Thoracic aorta endothelial cell (primary cell): ENCODE measurements at places on chromosomes 6 and 20. TPM values are rescaled to one million over a fixed set of nuclear protein-coding genes. Genes with fewer than 3 reads are reported as not detected.

Gene MYH7B
- under 0.01 TPM in 1 of 2 replicates, not detected in the other for total RNA-seq

Gene RIOK1
- total RNA-seq = 23.2 and 32.0 TPM in 2 replicates

Gene TPX2
- 120 and 177 TPM in 2 replicates for total RNA-seq

Gene THEMIS
- not detected in 2 replicates for total RNA-seq

Gene ATP6V1G2
- 0.50 and 0.53 TPM in 2 replicates for total RNA-seq

Gene MYL9
- 2.0 and 5.7 TPM in 2 replicates for total RNA-seq

Gene SRMS
- not detected in 2 replicates for total RNA-seq

Gene BMP5
- total RNA-seq = 1.7 TPM in 1 of 2 replicates, not detected in the other

Gene MEI4
- not detected in 2 replicates for total RNA-seq

Gene KCNQ5
- 0.13 TPM in 1 of 2 replicates, not detected in the other for total RNA-seq

Gene SPINT3
- not detected in 2 replicates for total RNA-seq

Gene WFDC12
- total RNA-seq = not detected in 2 replicates

Gene PACRG
- not detected in 2 replicates for total RNA-seq

Gene KIAA1755
- total RNA-seq = 0.14 and 0.27 TPM in 2 replicates

Gene POU5F1
- 0.27 TPM in 1 of 2 replicates, not detected in the other for total RNA-seq

Gene CLVS2
- total RNA-seq = not detected in 2 replicates
